ENCODE measurements at places on chromosomes 11 and 22.

GRCh38 chr11:78373689-78374088, 43.9 kb downstream of the GAB2 start:
- no peak for DNase-seq

GRCh38 chr22:38406617-38407016, 48.4 kb downstream of the KCNJ4 start:
- DNase-seq: no peak

GRCh38 chr22:24035296-24035695, 24.2 kb downstream of the CABIN1 start:
- DNase-seq: no peak

DNA sequence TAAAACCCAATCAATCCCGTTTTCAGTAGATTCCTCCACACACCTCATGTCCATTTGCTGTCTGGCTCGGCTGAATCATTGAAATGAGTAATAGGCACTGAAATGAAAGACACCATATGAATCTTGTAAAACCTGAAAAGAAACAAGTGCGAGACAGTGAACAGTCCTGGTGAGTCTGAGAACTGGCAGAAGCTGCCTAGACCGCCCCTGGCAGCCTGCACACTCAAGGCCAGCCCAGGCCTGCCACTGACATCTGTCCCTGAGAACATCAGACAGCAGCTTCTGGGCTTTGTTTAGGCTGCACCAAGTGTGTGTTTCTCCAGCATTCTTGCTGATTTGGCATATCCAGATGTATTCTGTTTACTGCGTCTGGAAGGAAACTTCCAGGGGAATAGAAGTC, 44.8 kb downstream of the ENDOD1 start:
- DNase-seq: no peak

DNA sequence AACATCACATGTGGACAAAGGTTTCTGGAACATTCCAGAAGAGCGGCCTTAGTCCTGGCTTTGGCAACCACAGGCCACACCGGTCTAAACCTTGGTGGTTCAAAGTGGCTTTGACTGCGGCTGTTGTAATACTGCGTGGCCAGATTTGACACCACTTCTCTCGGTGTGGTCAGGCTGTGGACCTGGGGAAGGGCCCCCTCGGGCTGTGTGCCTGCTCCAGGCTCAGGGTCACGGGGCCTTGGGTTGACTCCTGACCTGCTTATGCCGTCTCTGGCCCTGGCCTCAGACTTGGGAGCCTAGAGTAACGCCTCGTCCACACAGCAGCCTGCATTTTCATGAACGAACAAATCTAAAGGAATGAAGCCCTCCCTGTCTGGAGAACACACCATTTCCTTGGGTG, 118.0 kb downstream of the PHF21B start:
- no peak for DNase-seq

DNA sequence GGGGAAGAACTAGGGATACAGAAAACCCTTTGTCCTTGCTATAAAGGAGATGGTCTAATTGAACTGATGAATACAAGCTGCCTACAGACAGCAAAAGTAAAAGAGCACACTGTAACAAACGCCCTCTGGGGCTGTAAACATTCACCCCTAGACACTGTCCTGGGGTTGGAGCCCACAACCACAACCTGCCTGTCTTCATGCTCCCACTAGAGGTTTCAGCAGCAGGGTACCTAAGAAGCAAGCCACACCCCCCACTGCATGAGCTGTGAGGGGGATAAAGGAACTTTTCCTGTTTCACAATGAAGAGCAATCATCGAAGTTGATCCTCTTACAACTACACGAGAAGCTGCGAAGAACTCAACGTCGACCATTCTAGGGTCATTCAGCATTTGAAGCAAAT, 90.5 kb upstream of the LUZP2 start:
- no peak for DNase-seq

- DNase-seq: no peak
Measured at GRCh38 chr22:31210556-31211421, 1.3 kb upstream of the LIMK2 start.
